ENCODE measurements at places on chromosomes 7 and 10.

- peak; percentile 82 for DNase-seq
These were observed 56.7 kb downstream of the MKI67 start for GRCh38 chr10:128069351-128070051.

- no peak for DNase-seq
These were observed 95.2 kb downstream of the VIPR2 start for GRCh38 chr7:159049266-159050025.

DNA sequence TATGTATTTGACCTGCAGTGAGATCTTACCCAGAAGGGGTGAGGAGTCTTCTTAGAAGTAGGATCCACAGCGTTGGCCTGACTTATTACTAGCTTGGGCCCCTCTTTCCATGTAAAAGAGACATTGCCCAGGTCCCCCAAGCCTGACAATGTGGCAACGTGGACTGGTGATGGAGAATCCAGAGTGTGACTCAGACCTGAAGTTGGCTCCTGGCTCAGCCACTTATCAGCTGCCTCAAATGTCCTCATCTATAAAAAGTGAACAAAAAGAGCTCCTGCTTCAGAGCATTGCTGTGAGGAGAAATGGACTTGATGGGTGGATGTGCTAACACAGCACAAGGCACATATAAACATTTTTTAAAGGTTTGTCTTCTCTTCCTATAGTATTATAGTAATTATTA, 35.4 kb upstream of the TECTB start:
- no peak for DNase-seq

DNA sequence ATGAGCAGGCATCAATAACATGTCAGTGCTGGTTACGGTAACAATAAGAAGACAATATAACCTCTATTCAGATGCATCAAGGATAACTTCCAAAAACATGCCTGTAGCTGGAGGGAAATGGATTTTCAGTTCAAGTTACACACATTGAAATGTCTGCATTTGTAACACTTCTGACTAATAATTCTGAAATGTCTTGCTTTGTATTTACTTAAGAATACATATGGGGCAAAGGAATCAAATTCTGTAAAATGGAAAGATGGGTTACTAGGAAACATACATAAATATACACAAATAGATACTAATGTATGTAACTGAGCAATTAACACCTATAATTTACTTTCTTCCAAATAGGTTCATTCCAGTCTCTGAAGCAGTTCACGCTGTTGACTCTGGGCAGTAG, 18.6 kb upstream of the MTPN start:
- peak; percentile 42 for DNase-seq

DNA sequence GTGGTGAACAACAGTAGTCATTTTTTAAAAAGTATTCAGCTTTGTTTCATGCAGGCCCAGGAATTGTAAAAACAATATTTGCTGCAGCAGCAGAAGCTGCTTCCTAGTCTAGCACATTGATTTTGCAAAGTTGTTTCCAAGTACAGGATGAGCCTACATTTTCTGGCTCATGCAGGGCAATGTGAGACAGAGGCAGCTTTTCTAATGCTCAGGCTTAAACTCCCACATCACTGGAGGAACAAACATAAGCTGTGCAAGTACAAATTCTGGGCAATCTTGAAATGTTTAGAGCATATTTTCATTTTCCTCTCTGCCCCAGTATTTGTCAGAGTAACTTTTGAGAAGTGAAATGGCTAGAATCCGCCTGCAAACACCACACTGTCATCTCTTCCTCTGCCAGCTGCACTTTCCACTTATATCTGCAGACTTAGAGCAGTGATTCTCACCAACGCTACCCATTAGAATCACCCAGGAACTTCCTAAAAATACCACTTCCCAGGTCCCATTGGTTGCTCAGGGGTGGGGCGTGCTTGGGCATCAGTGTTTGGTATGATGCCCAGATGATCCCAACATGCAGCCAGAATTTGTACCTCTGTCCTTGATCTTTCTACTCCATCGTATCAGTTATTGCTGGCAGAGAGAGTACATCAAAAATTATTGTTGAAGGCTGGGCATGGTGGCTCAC, 304.1 kb upstream of the LRGUK start:
- no peak for DNase-seq

GRCh38 chr7:137331378-137331777, 12.2 kb downstream of the PTN start:
- no peak for DNase-seq

DNA sequence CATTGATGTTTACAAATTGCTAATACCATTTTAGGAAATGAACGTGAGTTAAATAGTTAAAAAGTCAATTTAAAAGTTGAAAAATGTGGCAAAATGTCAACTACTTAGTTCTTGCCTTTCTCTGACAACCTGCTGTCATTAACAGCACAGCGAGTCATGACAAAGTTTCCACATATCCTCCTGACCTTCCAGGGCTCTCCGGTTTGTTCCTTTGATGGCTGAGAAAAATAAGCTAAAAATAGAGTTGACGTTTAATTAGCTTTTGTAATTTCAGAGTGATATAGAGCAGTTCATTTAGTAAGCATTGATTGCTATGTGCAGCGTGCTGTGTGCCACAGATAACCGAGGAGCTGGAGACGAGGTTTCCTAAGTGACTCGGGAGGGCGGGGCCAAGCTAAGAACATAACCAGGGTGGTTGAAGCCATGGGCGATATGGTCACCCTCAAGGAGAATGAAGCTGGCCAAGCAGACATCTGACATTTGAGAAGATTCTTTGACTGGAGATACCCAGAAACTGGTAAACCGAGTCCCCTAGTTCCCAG, 47.9 kb downstream of the OGDH start:
- DNase-seq: no peak

GRCh38 chr10:78672918-78673317, 395.8 kb upstream of the ZMIZ1 start:
- DNase-seq: peak; percentile 38

GRCh38 chr10:515674-516073, 173.8 kb downstream of the DIP2C start:
- DNase-seq: no peak

DNA sequence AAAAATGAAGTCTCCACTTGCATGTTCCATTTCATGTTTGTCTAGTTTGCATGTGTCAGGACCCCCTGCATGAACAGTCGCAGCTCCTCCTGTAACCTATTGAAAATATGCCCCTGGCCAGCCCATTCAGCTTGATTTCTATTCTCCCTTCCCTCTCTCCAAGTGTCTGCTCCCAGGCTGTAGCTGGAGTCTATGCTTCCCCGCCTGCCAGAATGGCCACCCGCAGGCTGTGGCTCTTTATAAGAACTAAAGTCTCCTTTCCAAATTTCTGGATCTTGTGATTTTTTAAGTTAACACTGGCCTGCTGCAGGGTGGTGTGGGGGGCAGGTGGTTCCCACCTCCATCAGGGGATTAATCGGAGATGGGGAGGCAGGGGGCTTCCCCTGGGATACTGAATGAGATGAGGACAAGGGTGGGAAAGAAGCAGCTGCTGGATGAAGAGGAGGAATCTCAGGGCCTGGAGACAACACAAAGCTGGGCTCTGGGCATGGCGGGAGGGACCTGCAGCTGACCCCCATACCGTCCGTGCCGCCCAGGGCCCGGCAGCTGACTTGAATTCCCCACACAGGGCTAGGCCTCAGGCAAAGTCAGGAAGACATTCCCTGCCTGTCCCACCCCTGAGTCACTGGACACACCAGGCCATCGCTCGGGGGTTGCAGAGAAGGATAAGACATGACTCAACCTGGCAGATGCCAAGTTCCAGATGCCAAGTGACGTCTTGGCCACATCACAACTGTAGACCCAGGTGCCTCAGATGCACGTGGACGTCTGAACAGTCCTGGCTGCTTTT, 399.5 kb upstream of the FOXK1 start:
- DNase-seq: peak; percentile 47

DNA sequence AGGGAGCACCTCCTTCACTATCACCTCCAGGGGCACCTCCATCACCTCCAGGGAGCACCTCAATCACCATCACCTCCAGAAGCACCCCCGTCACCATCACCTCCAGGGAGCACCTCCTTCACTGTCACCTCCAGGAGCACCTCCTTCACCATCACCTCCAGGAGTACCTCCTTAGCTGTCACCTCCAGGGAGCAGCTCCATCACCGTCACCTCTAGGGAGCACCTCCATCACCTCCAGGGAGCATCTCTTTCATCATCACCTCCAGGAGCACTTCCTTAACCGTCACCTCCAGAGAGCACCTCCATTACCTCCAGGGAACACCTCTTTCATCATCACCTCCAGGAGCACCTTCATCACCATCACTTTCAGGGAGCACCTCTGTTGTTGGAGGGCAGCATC, 103.0 kb downstream of the DNAJB6 start:
- no peak for DNase-seq

DNA sequence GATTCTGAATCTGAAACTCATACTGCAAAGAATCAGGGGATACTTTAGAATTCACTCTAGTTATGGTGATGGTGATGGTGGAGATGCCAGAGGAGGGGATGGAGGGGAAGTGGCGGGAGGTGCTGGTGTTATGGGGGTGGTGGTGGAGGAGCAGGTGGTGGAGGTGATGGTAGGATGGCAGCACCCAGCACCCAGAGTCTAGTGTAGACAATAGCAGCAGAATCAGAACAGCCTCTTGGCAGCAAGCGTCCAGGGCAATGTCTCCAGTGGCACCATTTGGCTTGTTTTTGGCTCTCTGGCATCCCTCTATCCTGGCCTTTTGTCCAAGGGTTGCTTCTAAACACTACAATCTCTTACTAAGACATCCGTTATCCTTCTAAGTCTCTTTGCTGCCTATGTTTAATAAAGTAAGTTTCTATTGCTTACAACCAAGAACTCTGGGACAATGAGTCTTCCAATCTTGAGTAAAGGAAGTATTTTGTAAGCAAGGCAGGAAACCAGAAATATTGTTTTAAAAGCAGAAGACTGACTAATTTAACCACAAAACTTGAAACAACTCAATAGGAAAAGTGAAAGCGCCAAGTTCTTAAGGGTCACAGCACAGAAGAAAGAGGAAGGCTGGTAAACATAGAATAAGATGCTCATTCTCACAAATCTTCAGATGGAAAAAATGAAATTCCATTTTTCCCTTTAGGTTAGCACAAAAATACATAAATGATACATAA, 42.4 kb upstream of the GDF10 start:
- DNase-seq: peak; percentile 42

- peak; percentile 16 for DNase-seq
These were observed 59.8 kb downstream of the MAPK8 start for GRCh38 chr10:48366261-48366660.

Measured in cardiac fibroblast (primary cell).